H9 (cell line): ENCODE measurements at places on chromosomes 3 and 15. TPM values are rescaled to one million over a fixed set of nuclear protein-coding genes. Genes with fewer than 3 reads are reported as not detected.

The CHAC1 gene
- total RNA-seq: 47.2 and 48.7 TPM in 2 replicates

- H3K27ac ChIP-seq: no peak overlapping the region
- no peak overlapping the region for H3K4me3 ChIP-seq
- H3K36me3 ChIP-seq: peaks cover 14% of the 10 kb centered on the region
- no peaks in the 10 kb centered on the region for H3K4me1 ChIP-seq
- H3K27me3 ChIP-seq: peaks cover 36% of the 10 kb centered on the region; the same call in 1 of the 2 replicates
Measured at GRCh38 chr3:16999871-17000270, 115.1 kb downstream of the PLCL2 start.

DNA sequence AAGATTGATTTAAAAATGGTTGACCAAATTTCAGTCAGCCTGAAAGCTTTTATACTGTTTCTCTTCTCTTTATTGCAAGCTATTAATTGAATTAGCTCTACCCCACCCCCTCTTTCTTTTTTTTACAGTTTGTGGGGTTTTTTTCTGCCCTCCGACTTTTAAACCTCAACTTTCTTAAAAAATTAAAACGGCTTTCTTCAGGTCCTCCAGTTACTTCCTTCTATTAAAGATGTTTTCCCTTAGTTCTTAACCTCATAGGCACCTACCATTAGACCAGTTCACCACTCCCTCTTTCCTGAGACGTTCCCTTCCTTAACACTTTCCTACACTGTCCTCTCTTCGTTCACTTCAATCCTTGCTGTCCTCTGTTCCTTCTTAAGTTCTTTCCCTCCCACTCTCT is 52.4 kb downstream of the ATP8B4 start:
- no peak for DNase-seq
- H3K27ac ChIP-seq: no peak overlapping the region
- no peak overlapping the region for H3K4me3 ChIP-seq
- H3K36me3 ChIP-seq: no peaks in the 10 kb centered on the region
- H3K27me3 ChIP-seq: no peaks in the 10 kb centered on the region; the same call in 1 of the 2 replicates
- no peaks in the 10 kb centered on the region for H3K4me1 ChIP-seq

GRCh38 chr3:186566772-186567071 is 417 bp downstream of the TBCCD1 start:
- peak; percentile 30 for DNase-seq
- H3K4me1 ChIP-seq: no peaks in the 10 kb centered on the region
- no peaks in the 10 kb centered on the region for H3K36me3 ChIP-seq
- no peaks in the 10 kb centered on the region for H3K27me3 ChIP-seq
- peak overlapping the region; percentile 89 for H3K4me3 ChIP-seq

GRCh38 chr15:47135267-47135666 is 582.0 kb upstream of the SEMA6D start:
- no peaks in the 10 kb centered on the region for H3K4me1 ChIP-seq
- DNase-seq: no peak
- no peaks in the 10 kb centered on the region for H3K27me3 ChIP-seq
- H3K27ac ChIP-seq: no peak overlapping the region

GRCh38 chr3:113832477-113833164 is 6.0 kb upstream of the GRAMD1C start:
- no peak for DNase-seq
- H3K36me3 ChIP-seq: no peaks in the 10 kb centered on the region
- H3K4me3 ChIP-seq: no peak overlapping the region
- H3K27ac ChIP-seq: no peak overlapping the region

DNA sequence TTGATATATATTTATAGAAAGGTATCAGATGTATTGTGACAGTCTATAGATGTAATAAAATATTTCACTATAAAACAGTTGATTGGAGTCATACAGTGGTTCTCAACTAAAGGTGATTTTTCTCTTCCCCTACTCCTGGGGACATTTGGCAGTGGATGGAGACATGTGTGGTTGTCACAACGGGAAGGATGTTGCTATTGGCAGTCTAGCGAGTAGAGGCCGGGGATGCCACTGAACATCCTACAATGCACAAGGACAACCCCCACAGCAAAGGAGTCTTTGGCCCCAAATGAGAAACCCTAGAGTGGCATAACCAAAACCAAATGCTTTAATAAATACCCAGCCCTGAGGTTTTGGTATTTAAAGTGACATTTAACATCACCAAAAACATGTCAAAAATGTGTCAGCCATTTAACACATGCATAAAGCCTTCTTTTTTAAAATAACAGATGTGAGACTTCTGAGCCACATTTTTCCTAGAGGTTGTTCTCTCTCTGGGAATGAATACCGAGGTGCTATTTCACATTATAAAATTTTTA is 367.5 kb downstream of the PTPRG start:
- H3K27ac ChIP-seq: no peak overlapping the region
- peaks cover 21% of the 10 kb centered on the region for H3K4me1 ChIP-seq
- no peak for DNase-seq
- no peaks in the 10 kb centered on the region for H3K27me3 ChIP-seq

DNA sequence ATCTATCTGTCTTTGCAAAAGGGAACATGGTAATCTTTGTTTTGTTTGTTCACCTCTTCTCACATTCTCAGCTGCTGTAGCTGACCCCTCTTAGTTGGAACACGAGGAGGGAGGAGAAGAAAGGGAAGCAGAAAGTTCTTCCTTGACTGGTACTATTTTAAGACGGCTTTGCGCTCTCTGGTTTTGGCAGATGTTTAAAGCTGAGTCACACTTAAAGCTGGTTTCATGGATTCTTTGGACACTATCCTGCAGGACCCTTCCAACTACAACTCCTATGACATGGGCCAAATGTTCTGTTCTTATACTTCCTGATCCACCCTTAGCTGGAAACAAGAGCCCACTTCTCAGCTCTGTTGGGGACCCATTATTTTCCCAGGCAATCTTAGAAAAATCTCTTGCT is 40.6 kb upstream of the FXR1 start:
- no peaks in the 10 kb centered on the region for H3K4me1 ChIP-seq
- H3K4me3 ChIP-seq: no peak overlapping the region
- H3K27me3 ChIP-seq: no peaks in the 10 kb centered on the region
- H3K36me3 ChIP-seq: no peaks in the 10 kb centered on the region
- H3K27ac ChIP-seq: no peak overlapping the region
- no peak for DNase-seq

GRCh38 chr3:17075358-17075757 is 190.6 kb downstream of the PLCL2 start:
- peaks cover 33% of the 10 kb centered on the region for H3K36me3 ChIP-seq
- no peaks in the 10 kb centered on the region for H3K27me3 ChIP-seq
- no peak overlapping the region for H3K27ac ChIP-seq
- peaks cover 6% of the 10 kb centered on the region for H3K4me1 ChIP-seq
- no peak for DNase-seq
- H3K4me3 ChIP-seq: no peak overlapping the region

DNA sequence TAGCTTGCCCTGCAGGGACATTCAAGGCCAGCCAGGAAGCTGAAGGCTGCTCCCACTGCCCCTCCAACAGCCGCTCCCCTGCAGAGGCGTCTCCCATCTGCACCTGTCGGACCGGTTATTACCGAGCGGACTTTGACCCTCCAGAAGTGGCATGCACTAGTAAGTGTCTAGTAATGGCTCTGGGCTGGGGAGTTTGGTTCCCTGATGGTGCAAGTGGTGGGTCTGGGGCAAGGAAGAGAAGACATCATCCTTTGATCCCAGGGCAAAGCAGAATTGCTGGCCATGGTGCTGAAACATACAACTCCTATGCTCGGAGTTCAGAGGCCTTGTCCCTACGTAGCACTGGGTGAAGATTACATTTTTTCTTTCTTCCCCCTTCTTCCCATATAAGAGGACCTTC is 311.4 kb downstream of the EPHB1 start:
- peaks cover 4% of the 10 kb centered on the region; the same call in 1 of the 2 replicates for H3K4me1 ChIP-seq
- no peak overlapping the region for H3K27ac ChIP-seq
- peak; percentile 57 for DNase-seq
- H3K4me3 ChIP-seq: no peak overlapping the region
- H3K36me3 ChIP-seq: no peaks in the 10 kb centered on the region
- H3K27me3 ChIP-seq: no peaks in the 10 kb centered on the region

The TM4SF1 gene
- 1.2 and 2.2 TPM in 2 replicates for total RNA-seq

DNA sequence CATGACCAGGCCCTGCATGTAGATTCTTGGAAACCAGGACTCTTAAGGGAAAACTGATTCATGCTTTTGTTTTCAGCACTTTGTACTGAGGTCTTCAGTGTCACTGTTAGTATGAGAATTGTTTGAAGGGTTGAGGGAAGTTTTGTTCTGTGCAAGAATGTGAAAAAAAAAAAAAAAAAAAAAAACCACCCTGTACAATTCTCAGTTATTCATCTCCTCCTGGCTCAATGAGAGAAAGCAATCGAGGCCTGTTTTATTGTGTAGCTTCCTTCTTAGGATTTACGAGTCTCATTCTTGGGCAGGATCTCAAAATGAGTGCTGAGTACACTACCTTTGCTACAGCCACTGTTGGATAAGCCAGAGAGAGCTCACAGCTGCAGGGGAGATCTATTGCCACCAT is 469.5 kb downstream of the CNTN4 start:
- no peak overlapping the region for H3K4me3 ChIP-seq
- no peaks in the 10 kb centered on the region for H3K36me3 ChIP-seq
- H3K4me1 ChIP-seq: no peaks in the 10 kb centered on the region
- H3K27ac ChIP-seq: no peak overlapping the region
- no peak for DNase-seq

DNA sequence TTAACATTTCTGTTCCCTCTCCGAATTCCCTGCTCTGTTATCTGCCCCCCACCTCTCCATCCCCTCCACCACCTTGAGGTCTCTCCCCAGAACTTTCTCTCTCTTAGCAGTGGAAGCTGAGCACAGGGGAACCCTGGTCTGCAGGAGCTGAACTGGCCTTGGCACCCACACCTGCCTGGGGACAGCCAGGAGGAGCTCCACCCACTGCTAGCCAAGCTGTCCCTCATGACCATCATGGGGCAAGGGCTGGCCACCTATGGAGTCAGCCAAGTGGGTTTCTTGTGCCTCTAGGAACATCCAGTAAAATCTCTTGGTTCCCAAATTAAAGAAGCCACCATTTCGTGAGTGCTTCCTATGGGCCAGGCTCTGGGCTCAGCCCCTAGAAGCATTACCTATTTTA is 276.4 kb upstream of the TLE3 start:
- no peaks in the 10 kb centered on the region; the same call in 1 of the 2 replicates for H3K27me3 ChIP-seq
- DNase-seq: peak; percentile 17
- H3K4me3 ChIP-seq: no peak overlapping the region
- H3K36me3 ChIP-seq: no peaks in the 10 kb centered on the region
- H3K4me1 ChIP-seq: peaks cover 2% of the 10 kb centered on the region; the same call in 1 of the 2 replicates

The RBMS3 gene
- total RNA-seq: 7.3 and 8.1 TPM in 2 replicates

- peak overlapping the region; percentile 24; the same call in 1 of the 3 replicates for H3K4me3 ChIP-seq
- peak overlapping the region; percentile 26 for H3K27ac ChIP-seq
- H3K4me1 ChIP-seq: peaks cover 9% of the 10 kb centered on the region
- no peaks in the 10 kb centered on the region for H3K27me3 ChIP-seq
- no peak for DNase-seq
- H3K36me3 ChIP-seq: peaks cover 10% of the 10 kb centered on the region
Measured at GRCh38 chr3:172065967-172066762, 26.8 kb downstream of the FNDC3B start.

DNA sequence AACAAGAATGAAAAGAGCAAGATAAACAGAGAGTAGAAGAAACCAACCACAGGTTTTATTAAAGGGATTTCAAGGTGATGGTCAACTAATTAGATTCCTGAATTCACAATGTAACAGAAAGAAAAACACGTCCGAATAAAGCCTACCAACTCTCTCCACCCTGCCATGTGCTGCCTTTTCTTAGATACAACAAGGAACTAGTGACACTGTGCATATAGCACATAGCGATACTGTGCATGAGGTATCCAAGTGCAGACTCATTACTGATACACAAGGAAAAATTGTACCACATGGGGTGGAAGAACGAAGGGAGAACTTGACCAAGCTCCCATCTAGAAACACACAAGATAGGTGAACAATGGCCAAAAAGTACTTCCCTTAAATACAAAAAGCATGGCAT is 154.6 kb downstream of the MAGI1 start:
- peaks cover 4% of the 10 kb centered on the region; the same call in 1 of the 2 replicates for H3K4me1 ChIP-seq
- no peak for DNase-seq
- H3K36me3 ChIP-seq: no peaks in the 10 kb centered on the region
- no peak overlapping the region for H3K4me3 ChIP-seq
- H3K27me3 ChIP-seq: no peaks in the 10 kb centered on the region

- H3K27me3 ChIP-seq: no peaks in the 10 kb centered on the region
- H3K36me3 ChIP-seq: no peaks in the 10 kb centered on the region
- no peak for DNase-seq
Measured at GRCh38 chr3:85592256-85592655, 633.5 kb downstream of the CADM2 start.

The SEMA3B gene
- total RNA-seq: 4.4 and 6.4 TPM in 2 replicates

DNA sequence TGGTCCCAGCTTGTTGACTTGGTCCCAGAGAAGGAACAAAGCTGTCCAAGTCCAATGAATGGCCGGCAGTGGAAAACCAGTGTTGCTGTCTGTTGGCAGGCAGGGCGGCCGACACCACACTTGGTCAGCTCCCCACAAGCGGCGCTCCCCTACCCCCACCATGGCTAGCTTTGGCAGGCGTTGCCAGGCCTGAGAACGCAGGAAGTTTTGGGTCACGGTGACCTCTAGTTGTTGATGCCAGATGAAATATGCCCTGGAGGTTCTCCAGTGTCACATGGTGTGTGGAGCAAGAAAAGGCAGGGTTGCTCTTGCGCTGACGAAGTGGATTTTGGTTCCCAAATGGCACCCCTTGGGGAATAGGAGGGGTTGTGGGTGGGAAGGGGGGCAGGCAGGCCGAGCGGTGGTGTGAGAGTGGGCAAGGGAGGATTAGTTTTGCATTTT is 72.7 kb upstream of the TPRG1 start:
- H3K4me3 ChIP-seq: no peak overlapping the region
- no peak for DNase-seq
- H3K27ac ChIP-seq: no peak overlapping the region
- no peaks in the 10 kb centered on the region for H3K36me3 ChIP-seq
- H3K4me1 ChIP-seq: no peaks in the 10 kb centered on the region
- H3K27me3 ChIP-seq: no peaks in the 10 kb centered on the region

The KCNMB3 gene
- total RNA-seq: 1.6 and 1.9 TPM in 2 replicates

The RYR3 gene
- 0.85 and 1.9 TPM in 2 replicates for total RNA-seq

GRCh38 chr15:94381384-94381783 is 150.0 kb downstream of the MCTP2 start:
- DNase-seq: no peak
- no peaks in the 10 kb centered on the region for H3K27me3 ChIP-seq

DNA sequence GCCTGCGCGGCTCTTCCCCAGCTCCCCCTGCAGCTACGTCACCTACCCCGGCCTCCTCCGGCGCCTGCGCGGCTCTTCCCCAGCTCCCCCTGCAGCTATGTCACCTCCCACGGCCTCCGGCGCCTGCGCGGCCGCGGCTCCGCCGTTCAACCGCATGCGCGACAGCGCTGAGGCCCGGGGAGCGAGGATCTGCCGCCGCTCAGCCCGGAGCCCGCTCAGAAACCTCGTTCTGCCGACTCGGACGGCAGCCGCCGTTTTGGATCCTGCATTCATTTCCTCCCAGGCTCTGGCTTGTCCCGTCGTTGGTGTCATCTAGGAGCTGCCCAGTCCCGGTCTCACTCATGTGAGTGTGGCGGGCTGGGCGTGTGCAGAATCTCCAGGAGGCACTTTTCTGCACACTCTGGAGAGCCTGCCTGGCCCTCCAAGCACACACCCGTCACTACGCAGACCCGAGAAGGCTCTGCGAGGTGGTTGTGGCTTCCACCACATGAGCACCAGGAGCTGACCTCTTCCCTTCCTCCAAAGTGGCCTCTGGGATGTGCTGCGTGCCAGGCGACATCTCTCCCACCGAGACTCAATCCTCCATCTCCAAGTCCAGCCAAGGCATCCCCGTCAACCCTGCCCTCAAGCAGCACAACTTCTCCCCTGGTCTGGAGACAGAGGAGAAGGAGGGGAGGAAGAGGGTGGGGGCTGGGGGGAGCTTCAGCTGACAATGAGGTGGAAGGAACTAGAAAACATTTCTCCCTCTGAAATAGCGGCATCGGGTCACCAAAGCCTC is 165.3 kb downstream of the CHSY1 start:
- H3K27ac ChIP-seq: no peak overlapping the region
- H3K4me3 ChIP-seq: no peak overlapping the region
- H3K27me3 ChIP-seq: no peaks in the 10 kb centered on the region

The SPSB4 gene
- 6.0 and 6.2 TPM in 2 replicates for total RNA-seq
